ENCODE measurements at places on chromosomes 5 and 9.

DNA sequence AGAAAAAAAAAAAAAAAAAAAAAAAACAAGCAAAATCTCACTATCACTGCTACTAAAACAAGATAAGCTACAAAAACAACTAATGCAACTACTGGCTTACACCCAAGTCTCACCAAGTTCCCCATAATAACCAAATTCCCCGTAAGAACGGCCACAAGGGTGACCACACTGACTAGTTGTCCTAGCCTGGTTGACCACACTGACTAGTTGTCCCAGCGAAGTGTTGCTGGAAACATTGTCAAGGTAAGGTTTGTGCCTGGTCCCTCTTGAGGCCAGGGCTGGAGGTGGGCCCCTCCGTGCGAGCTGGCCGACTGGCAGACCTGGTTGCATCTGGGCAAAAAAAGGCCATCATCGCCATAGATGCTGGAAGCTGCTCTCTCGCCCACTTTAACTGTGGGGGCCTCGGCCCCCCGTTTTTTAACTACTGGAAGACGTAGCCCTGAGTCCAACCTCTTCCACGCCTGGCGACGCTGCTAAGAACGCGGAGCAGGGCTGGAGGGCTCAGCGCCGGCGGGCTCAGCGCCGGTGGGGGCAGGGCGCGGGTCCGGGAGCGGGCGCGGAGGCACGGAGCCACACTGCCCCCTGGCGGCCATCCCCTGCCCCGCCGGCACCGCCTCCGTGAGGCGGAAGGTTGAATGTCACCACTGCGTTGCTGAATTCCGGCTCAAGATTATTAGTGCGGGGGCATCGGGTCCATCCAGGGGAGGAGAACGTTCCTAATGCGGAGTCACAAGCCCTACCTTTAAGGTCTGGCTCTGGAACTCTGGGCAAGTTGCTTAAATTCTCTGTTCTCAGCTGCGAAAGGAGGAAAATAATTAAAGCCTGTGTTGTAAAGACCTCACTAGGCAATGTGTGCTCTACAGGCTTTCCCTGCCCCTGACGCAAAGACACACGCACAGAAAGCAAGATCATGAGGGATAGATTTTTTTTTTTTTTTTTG, 84.0 kb downstream of the HSD17B3 start:
- peak; percentile 44 for DNase-seq

DNA sequence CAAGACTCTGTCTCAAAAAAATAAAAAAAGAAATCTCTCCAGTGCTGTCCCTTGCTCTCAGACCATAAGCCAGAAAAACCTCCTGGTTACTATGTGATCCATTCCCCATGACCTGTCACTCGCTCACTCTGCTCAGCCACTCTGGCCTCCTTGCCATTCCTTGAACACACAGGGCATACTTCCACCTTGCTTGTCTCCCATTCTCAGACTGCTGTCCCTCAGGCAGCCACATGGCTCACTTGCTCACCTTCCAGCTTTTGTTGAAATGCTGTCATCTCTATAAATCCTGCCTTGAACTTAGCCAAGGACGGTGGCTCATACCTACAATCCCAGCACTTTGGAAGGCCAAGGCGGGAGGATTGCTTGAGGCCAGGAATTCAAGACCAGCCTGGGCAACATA, 82.9 kb downstream of the UGCG start:
- no peak for DNase-seq

GRCh38 chr5:131364507-131365050, 100.7 kb downstream of the CDC42SE2 start:
- DNase-seq, result no peak

DNA sequence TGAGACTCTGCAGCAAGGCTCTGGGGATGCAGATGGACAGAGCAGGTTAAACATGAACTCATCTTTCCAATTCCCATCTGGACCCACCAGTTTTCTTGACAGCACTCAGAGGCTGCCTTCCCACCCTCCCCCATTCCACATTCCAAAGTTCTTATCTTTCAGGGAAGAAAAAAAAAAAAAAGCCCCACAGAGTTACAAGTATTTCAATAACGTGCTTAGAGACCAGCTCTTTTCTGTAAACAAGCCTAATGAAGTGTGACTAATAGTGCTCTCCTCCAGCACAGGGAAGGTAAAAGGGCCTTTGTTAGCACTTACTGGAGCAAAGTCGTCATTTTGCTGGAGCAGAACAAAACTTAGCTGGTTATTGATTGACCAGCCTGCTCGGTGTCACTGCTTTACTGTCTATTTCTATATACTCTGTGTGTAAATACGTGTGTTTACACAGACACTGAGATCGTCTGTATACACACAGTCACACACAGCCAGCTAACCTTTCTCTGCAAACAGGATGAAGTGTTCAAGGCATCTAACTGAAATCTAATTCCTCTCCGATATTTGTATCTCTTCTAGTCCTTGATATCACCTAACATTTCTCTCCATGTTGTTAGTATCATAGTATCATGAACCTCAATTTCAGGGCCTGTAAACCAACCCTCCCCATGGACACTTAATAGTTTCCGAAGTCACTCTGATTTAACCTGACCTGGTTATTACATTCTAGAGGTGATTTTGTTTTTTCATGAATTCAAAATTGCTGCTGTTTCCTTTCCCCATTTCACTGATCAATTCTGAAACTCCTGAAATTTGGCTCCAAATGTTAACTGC, 84.9 kb downstream of the ZNF608 start:
- DNase-seq, result no peak

GRCh38 chr5:143947313-143947712, 135.4 kb downstream of the HMHB1 start:
- no peak for DNase-seq

Data from effector CD4-positive, alpha-beta T cell (primary cell).